ENCODE measurements at places on chromosomes 5 and 9. TPM values are rescaled to one million over a fixed set of nuclear protein-coding genes. Genes with fewer than 3 reads are reported as not detected.

The WWC1 gene
- 18.3 TPM for polyA plus RNA-seq

The SPIN1 gene
- 47.3 TPM for polyA plus RNA-seq

The PIP5K1B gene
- 0.05 TPM for polyA plus RNA-seq

The C9orf50 gene
- not detected for polyA plus RNA-seq

The GABRA1 gene
- polyA plus RNA-seq: not detected

The IL7R gene
- 2.8 TPM for polyA plus RNA-seq
